NCI-H1436 treated with DMSO at 0.1 percent for 48 hours (cell line): ENCODE measurements at places on chromosomes 1 and 21.

GRCh38 chr1:99623554-99623953 is 22.4 kb upstream of the PALMD start:
- DNase-seq = no peak

DNA sequence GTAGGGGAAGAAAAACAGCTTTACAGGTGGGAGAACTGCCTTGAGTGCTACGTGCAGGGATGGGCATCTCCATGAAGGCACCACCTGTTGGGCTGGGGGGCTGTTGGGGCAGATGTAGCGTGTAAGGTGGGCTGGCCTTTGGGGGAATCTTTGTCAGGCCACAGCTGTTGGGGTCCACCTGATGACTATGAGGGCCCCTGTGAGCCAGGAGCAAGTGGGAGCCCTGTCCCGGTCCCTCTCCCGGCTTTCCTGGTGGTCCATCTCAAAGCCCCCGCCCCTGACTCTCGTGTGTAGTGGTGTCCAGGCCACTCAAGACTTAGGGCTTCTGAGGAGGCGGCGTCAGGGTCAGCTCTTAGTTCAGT is 13.5 kb downstream of the SLC37A1 start:
- DNase-seq = no peak

DNA sequence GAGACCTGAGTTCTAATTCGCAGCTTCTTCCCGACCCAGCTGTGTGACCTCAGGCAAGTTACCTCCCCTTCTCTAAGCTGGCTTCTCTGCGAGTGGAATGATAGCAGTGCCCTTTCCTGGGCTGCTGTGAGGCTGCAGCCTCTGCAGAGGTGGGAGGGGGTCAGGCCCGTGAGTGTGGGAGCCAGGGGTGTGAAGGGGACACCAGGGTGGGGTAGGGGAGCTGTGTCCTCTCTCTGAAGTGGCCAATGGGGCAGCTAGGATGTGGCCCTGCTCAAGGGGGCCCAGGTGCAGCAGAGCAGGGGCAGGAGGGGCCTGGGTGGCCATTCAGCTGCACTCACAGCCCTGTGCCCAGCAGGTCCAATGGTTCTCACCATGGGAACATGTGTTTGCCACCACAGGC is 24.5 kb downstream of the DMRTB1 start:
- no peak for DNase-seq

DNA sequence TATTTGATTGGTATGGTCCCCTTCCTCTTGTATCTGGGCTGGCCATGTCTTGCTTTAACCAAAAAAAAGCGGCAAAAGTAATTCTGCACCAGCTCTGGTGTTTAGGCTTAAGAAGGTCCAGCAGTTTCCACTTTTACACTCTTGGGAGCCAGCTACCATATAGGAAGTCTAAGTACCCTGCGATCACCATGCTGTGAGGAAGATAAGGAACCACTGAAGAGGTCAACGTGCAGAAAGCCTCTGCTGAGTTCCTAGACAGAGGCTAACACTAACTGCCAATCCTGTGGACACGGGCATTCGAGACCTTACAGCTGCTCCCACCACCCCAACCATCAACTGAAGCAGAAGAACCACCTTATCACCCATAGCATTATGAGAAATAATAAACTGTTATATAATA is 331.4 kb downstream of the VAV3 start:
- DNase-seq = no peak

DNA sequence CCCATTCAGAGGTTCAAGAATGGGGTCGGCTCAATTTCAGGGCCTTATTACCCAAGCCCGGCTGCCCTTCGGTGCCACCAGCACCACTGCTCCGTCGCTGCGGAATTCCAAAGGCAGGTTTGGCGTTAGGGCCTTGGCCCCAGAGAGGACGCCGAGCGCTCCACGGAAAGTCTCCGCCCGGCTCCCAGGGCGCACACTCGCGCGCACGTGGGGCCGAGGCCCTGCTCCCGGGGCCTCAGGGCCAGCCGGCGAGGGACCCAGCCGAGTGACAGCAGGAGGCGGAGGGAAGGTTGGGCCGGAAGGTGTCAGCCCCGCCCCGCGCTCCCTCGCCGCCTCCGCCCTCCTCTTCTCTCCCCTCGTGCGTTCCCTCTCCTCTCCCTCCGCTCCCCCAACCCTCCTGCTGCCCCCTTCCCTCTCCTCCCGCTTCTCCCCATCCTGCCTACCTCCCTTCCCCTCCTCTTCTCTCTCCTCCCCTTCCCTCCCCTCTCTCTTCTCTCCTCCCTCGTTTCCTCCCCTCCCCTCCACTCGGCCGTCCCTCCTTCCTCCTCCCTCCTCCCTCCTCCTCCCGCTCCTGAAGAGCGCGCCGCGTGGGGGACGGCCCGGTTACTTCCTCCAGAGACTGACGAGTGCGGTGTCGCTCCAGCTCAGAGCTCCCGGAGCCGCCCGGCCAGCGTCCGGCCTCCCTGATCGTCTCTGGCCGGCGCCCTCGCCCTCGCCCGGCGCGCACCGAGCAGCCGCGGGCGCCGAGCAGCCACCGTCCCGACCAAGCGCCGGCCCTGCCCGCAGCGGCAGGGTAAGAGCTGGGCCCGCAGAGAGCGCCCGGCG is at the start of gene ETS2:
ETS2 (plus strand) TSS at position 602 of the 825 bp plus-strand sequence. CDS start 4,106 bp downstream, outside the sequence.
- DNase-seq = peak; percentile 35

GRCh38 chr1:55055084-55055882 is 15.9 kb downstream of the PCSK9 start:
- DNase-seq = no peak

DNA sequence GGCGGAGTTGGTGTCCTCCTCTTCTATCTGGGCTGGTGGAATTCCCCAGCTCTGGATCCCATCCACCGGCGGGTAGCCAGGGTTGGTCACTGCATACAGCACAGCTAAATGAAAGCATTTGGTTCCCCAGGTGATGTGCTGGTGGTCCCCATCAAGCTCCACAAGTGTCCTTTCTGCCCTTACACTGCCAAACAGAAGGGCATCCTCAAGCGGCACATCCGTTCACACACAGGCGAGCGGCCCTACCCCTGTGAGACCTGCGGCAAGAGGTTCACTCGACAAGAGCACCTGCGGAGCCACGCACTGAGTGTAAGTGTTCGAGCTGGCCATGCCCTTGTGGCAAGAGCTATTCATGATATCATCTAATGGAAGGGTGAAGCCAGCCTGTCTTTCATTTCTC is 15.9 kb downstream of the ZBTB8B start:
- DNase-seq = no peak

GRCh38 chr1:2311184-2312032 is 79.9 kb downstream of the MORN1 start:
- no peak for DNase-seq

DNA sequence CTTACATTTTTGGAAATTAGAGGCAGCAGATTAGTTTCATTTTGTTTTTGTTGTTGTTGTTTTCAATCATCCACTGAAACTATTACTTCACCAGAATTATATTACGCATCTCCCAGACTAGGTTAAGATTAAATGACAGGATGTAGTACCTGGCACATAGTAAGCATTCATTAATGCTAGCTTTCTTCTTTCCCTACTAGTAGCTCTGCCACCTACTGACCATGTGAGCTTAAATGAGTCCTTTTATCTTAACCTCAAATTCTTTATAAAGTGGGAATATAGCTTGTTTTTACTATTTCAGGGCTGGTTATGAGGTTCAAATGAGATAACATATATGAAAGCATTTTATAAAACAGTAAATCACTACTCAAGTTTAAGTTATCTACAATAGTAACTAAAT is 10.2 kb upstream of the ASPM start:
- no peak for DNase-seq

- DNase-seq = no peak
Observed at GRCh38 chr21:45152265-45152746, 77.9 kb downstream of the ADARB1 start.

- DNase-seq = no peak
Observed at GRCh38 chr1:214516434-214517326, 34.7 kb downstream of the PTPN14 start.

DNA sequence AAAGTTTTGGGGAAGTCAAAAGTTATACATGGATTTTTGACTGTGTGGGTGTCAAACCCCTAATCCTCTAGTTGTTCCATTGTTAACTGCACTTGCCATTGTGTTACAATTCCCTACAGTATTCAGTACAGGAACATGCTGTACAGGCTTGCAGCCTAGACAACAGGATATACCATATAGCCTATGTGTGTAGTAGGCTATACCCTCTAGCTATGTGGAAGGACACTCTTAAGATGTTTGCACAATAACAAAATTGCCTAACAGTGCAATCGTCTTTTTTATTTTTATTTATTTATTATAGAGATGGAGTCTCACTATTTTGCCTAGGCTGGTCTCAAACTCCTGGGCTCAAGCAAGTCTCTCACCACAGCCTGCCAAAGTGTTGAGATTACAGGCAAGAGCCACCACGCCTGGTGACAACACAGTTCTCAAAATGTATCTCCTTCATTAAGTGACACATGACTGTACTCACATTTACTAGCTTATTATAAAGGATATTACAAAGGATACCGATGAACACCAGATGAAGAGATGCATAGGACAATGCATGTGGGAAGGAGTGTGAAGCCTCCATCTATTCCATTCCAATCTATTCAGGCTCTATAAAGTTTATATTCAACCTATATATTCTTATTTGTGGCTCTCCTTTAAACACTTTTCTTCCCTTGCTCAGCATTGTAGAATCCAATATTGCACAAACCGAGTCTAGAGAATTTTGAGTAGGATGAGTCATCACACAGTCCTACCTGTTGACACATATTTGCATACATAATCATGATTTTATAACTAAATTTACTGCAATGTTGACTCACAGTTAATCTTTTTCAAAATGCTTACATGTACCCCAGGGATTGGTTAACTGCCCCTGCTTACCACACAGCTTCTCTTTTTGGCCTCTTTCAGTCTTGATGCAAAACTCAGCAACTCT is 28.4 kb upstream of the CEP350 start:
- DNase-seq = no peak

- DNase-seq = no peak
Observed at GRCh38 chr21:34157521-34157920, 84.1 kb downstream of the MRPS6 start.

DNA sequence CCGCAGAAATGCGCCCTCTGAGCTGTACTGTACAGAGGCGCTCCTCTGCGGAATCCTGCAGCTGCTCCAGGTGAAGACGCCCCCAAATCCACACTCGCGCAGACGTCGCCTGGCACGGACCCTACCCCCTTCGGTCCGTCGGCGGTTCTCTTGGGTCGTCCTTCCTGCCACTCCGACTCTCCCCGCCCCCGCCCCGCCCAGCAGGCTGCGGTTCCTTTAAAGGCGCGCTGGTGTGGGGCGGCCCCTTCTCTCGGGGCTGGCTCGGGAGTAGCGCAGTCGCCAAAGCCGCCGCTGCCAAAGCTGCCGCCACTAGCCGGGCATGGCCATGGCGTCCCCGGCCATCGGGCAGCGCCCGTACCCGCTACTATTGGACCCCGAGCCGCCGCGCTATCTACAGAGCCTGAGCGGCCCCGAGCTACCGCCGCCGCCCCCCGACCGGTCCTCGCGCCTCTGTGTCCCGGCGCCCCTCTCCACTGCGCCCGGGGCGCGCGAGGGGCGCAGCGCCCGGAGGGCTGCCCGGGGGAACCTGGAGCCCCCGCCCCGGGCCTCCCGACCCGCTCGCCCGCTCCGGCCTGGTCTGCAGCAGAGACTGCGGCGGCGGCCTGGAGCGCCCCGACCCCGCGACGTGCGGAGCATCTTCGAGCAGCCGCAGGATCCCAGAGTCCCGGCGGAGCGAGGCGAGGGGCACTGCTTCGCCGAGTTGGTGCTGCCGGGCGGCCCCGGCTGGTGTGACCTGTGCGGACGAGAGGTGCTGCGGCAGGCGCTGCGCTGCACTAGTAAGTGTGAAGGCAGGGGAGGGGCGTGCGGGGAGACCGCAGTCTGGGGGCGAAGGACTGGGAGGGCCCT is at the start of gene RASSF5:
RASSF5 (plus strand) TSS at position 248 of the 846 bp plus-strand sequence; CDS start at position 320, 72 bp downstream.
- DNase-seq = no peak

- DNase-seq = no peak
Observed at GRCh38 chr1:89908672-89909436, 86.1 kb upstream of the ZNF326 start.

DNA sequence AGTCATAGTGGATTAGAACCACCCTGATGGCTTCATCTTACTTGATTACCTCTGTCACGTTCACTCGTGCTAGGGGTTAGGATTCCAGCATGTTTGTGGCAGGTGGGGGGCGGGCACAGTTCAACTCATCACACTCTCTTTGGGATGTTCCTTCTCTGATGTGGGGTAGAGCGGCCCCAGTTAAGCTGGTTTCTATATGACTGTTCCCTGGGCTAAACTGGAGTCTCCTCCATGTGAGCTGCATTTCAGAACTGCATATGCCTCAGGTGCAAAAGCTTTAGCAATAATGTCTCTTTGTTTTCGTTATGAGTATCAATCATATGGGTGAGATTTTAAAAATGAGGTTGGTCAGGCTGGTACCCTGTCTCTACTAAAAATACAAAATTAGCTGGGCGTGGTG is 393.2 kb downstream of the RPS6KC1 start:
- DNase-seq = no peak

DNA sequence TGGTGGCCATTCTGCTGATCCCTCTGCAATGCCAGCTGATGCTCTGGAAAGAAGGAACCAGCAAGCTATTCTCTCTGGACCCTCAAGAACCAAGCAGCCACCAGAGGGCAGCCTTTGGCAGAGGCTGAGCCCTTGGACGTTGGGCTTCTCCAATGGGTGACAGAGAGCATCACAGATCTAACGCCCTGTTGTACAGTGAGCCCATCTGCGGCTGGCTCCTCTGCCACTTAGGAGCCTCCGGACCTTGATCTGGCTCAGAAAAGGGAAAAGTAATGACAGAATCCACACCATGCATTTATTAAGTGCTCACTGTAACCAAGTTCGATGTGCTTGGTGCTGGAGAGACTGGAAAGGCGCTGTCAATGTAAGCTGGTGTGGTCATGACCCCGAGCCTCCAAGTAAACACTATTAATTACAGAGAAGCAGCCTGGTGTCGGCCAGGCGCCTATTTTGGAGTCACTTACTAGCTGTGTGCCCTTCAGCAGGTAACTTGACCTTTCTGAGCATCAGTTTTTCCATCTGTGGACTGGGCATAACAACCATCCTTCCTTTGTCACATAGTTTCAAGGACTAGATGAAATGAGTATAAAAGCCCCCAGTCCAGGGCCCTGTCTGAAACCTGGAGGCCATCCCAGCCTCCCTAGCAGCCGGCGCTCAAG is 34.9 kb downstream of the ECE1 start:
- peak; percentile 1 for DNase-seq

- DNase-seq = no peak
Observed at GRCh38 chr1:181353526-181353925, 129.8 kb upstream of the CACNA1E start.

DNA sequence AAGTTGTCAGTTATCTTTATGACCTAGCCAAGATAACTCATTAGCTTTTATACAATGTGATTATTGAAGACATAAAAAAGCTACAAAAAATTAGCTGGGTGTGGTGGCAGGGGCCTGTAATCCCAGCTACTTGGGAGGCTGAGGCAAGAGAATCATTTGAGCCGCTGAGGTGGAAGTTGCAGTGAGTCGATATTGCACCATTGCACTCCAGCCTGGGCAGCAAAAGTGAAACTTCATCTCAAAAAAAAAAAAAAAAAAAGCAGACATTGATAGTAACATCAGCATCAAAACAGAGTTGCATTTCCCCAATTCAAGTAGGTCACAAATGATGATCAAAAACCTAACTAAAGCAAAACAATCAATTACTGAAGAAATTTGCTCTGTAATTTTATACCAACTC is 191.4 kb downstream of the PTGER3 start:
- DNase-seq = no peak

GRCh38 chr1:167430134-167430848 is 88.0 kb downstream of the CD247 start:
- no peak for DNase-seq

GRCh38 chr1:156486421-156487344 is 13.9 kb downstream of the MEF2D start:
- DNase-seq = no peak

- DNase-seq = no peak
Observed at GRCh38 chr1:234040446-234041317, 136.2 kb downstream of the SLC35F3 start.
